ENCODE measurements at places on chromosomes 16 and 17.

- DNase-seq = no peak
Observed at GRCh38 chr17:47808830-47809480, 12.6 kb downstream of the OSBPL7 start.

GRCh38 chr17:42566215-42566882 lies 551 bp upstream of the MLX start:
- DNase-seq = no peak

DNA sequence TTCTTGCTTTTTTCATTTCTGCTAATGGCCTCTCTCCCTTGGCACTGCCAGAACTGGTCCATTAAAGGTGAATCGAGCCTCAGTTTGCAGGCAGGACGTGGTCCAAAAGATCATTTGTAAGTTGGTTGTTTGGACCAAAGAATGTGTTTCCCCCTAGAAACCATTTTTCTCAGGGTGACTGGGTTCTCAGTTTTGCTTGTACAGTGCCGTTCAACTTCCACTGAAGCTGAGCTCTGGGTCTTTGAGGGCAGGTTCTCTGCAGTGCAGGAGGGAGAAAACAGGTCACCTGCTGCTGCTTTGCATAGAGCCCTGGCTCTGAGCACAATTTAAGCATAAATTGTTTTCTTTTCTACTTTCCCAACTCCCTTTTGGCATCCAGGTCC lies 9.0 kb upstream of the AMZ2 start:
- no peak for DNase-seq

- no peak for DNase-seq
Observed at GRCh38 chr17:15076991-15077663, 188.0 kb downstream of the PMP22 start.

GRCh38 chr16:49453983-49454382 lies 80.4 kb downstream of the C16orf78 start:
- no peak for DNase-seq

- no peak for DNase-seq
Observed at GRCh38 chr17:76700270-76700616, 10.5 kb downstream of the MXRA7 start.

GRCh38 chr17:32117399-32117798 lies 24.9 kb upstream of the RHOT1 start:
- DNase-seq = no peak

GRCh38 chr17:10033449-10033848 lies 128.4 kb upstream of the RCVRN start:
- no peak for DNase-seq

- DNase-seq = no peak
Observed at GRCh38 chr16:50581845-50582244, 33.6 kb downstream of the NKD1 start.

DNA sequence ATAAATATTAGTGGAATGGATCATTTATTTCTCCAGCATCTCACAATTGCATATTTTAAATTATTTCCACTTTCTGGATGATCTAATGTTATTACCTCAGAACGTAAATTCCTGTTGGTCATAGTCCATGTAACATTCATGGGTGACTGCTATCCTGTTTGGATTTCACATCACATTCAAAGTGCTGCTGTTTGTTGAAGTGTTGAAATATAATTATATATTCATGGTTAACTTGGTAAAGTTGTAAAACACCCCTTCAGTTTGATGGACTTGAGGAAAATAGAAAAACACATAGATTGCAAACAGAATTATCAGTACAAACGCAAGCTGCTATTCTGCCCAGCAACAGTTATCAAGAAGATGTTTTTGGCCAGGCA lies 59.6 kb downstream of the TANGO6 start:
- DNase-seq = no peak

GRCh38 chr16:50310308-50311133 lies 44.2 kb downstream of the ADCY7 start:
- no peak for DNase-seq

GRCh38 chr16:81451753-81452680 lies 7.4 kb downstream of the CMIP start:
- DNase-seq = no peak

DNA sequence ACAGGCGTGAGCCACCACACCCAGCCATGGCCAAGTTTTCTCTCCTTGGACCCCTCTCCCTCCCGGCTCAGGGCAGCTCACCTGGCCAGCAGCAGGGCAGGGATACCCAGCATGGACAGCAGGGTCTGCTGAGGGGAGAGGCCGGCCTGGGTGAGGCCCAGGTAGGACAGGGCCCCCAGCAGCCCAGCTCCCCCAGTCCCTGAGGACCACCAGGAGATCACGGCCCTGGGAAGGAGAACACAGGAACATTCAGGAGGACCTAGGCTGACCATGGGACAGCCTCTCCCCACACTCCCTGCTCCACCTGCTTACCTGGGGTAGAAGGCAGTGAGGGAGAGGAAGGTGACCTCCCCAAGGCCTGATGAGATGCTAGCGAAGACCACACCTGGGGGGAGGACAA lies 5.6 kb downstream of the CLN3 start:
- DNase-seq = no peak

- DNase-seq = no peak
Observed at GRCh38 chr16:86661706-86662105, 83.4 kb downstream of the FOXL1 start.

DNA sequence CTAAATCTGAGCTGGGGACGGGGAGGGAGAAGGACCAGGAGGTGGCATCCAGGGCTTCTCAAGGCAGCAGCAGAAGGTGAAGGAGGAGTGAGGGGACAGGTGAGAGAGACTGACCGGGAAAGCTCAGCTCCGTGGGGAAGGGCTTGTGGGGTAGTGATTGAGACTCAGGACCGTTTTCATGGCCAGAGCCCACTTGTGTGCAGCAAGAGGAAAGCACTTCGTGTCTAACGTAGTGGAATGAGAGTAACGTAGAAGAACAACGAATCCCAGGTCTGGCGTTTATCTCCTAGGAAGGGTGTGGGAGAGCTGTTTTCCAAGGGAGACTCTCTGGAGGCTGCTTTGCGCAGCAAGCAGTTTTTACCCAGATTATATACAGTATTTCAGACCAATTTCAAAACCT lies 1.3 kb upstream of the CDH3 start:
- DNase-seq = no peak

DNA sequence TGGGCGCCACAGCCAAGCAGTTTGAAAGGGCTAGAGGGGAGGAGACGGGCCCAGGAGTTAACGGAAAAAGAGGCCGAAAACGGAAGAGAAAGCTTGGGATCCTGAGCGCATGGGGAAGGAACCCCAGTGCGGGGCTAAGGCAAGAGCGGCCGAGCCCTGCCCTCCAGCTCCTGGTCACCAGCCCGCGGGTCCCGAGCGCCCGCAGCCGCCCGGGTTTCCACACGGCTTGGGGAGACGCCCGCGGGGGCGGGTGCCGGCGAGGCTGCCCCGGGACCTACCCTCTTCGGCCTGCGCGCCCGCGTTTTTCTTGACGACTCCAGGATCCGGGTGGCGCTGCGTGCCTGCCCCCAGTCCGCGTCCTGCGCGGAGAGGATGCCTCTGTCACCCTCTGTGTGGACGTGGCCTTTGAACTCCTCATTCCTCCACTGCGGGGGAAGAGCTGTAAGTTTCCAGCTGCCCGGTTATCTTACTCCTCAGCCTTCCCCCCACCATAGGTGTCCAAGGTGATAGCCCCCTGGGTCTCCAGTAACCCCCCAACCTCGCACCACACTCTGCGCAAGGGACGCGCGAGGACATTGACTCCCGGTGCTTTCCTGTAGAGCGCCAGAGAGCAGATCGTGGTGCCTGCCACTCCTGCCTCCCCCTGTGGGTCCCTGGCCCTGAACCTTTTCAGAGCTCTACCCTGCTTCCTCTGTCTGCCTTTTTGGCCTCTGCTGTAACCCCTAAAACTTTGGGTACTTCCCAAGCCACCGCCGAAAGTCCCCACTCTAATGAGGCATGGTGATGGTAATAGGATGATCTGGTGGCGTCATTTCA lies 1.7 kb upstream of the CDH11 start:
- DNase-seq = no peak

- no peak for DNase-seq
Observed at GRCh38 chr17:59762049-59762823, 54.8 kb downstream of the VMP1 start.

- DNase-seq = no peak
Observed at GRCh38 chr17:20235747-20236146, 226.6 kb downstream of the SPECC1 start.

GRCh38 chr16:78551487-78552085 lies 452.1 kb downstream of the WWOX start:
- DNase-seq = no peak

DNA sequence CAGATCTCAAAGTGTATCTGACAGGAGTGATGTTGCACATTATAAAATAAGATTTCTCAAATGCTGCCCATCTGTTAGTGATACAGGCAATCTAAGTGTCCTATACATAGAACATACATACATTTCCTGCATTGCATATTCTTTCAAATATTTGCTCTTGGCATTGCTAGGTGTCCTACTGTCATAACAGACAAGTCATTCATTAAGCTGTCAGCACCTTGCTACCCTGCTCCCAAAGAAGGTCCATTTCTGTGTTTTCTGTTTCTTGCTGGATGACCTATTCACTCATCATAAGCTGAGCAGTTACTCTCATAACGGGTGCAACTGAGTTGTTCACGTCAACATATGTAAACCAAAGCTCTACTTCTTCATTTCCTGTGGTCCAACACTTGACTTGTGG lies 719.0 kb downstream of the KCNJ2 start:
- DNase-seq = no peak

GRCh38 chr17:57970710-57971109 lies 15.5 kb upstream of the CUEDC1 start:
- no peak for DNase-seq
